ENCODE measurements at places on chromosomes 16 and 17.

DNA sequence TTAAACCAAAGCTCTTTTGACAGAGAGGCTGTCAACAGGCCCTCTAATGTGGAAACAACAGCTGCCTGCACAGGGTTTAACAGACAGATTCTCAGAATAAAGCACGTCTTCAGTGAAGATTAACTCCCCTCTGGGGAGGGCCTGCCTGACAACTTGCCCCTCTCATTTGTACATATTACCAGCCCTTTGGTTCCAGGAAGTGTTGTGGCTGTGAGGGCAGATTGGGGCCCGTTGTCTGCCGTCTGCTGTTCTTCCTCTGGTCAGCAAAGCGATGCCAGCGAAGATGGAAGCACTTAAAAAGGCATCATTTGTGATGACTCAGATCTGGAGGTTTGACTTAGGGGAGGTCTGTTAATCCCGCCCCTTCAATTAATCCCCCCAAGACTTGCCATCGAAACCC, 177.0 kb upstream of the IRX6 start:
- no peak for DNase-seq

- DNase-seq, result peak; percentile 41
Measured at GRCh38 chr16:14179116-14179515, 108.0 kb downstream of the MRTFB start.

GRCh38 chr17:7915179-7915610, 894 bp downstream of the RNF227 start:
- DNase-seq, result peak; percentile 62

DNA sequence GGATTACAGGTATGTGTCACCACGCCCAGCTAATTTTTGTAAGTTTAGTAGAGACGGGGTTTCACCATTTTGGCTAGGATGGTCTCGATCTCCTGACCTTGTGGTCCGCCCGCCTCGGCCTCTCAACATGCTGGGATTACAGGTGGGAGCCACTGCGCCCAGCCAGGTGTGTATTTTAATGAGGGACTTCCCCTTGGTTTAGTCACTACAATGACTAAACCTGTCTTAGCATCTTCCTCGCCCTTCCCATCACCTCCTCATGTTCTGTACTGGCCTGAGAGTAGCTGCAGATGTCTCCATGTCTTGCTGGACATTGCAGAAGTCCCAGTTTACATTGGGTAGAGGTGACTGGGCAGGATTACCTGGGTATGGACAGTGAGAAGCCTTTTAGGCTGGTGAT, 9.6 kb downstream of the SLC7A6 start:
- DNase-seq, result no peak

DNA sequence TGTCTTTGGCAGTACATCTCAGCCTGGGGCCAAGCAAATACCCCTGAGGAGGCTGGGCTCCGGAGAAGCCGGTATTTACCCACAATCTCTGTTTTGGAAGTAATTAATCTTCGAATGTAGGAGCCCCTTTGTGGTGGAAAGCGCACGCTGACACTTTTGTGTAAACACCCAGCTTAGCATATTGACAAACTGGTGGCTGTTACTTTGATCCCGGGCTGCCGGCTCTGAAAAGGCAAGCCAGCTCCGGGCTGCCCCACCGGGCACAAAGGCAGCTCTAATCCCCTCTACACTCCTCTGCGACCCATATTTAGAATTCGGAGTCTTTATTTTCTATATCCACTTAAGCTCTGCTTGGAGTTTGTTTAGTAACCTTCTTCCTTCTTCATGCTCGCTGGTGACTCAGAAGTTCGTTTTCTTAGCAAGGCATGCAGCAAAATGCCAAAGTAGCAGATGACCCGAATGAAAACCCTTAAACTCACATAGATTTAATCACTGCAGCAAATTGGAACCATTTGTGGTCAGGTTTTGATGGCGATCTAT, 144.0 kb upstream of the IRX3 start:
- peak; percentile 93 for DNase-seq

DNA sequence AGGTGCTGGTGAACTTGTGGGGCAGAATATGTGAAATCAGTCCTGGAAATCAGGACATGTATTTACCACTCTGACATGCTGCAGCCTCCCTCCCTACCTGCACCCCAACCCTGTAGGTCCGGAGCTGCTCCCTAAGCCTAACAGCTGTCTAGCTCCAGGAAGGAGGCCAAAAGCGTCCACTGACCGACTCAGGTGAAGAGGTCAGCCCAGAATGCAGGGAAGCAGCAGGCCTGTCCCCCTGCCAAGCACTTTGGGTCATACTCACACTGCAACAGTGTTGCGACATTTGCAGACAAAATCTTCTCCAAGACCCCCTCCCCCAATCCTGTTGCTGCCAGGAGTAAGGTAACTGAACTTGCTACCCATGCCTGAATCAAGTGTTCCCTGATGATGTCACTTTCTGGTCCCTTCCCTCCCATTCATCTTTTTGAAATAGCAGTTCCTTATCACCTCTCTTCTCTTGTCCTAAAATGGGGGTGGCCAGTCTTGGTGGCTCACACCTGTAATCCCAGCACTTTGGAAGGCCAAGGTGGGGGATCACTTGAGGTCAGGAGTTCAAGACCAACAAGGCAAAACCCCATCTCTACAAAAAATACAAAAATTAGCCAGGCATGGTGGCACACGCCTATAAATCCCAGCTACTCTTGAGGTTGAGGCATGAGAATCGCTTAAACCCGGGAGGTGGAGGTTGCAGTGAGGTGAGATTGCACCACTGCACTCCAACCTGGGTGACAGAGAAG, 1.3 kb upstream of the ACLY start:
- DNase-seq, result no peak

Measured in EH (cell line).